Cardiac fibroblast (primary cell): ENCODE measurements at places on chromosomes 2 and 18.

DNA sequence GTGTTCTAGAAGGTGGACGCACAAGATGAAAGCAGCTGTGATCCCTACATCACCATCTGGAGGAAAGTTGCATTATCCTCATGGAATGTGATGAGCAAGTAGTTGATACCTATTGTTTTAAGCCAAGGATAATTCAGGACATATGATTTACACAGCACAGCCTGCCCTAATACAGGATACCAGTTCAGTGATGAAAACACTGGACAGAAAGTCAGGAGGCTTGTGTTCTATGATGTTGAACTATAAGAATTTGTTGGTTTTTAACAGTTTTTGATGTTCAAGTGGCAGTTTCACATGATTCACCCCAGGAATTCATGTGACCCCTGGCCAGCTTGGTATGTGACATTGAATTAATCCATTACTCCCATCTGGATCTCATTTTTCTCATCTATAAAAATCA lies 6.2 kb upstream of the CHST10 start:
- DNase-seq, result no peak

GRCh38 chr2:99708231-99708630 lies 218.4 kb upstream of the REV1 start:
- no peak for DNase-seq

DNA sequence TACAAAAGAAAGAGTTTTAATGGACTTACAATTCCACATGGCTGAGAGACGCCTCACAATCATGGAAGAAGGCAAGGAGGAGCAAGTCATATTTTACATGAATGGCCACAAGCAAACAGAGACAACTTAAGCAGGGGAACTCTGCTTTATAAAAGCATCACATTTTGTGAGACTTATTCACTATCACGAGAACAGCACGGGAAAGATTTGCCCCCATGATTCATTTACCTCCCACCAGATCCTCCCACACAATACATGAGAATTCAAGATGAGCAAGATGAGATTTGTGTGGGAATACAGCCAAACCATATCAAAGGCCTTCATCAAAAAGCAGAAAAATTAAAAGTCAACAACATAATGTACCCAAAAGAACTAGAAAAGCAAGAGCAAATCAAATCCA lies 111.0 kb upstream of the RPRM start:
- no peak for DNase-seq

DNA sequence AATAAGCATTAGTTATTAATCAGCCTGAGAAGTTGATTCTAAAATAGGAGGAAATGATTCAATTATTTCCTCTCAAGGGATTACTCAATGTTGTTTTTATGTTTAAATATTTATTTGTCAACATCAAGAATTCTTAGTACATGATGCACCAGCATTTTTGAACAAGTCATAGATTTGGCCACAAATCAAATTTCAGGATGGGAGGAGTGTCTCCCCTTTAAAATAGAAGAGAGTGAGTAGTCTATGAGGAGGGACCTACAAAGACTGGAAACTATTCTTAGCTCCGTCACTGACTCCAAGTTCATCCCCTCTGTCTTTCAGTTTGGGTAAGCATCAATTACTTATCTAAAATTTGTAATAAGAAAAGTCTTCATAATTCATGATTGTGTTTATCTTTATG lies 18.6 kb upstream of the IL18R1 start:
- peak; percentile 79 for DNase-seq

DNA sequence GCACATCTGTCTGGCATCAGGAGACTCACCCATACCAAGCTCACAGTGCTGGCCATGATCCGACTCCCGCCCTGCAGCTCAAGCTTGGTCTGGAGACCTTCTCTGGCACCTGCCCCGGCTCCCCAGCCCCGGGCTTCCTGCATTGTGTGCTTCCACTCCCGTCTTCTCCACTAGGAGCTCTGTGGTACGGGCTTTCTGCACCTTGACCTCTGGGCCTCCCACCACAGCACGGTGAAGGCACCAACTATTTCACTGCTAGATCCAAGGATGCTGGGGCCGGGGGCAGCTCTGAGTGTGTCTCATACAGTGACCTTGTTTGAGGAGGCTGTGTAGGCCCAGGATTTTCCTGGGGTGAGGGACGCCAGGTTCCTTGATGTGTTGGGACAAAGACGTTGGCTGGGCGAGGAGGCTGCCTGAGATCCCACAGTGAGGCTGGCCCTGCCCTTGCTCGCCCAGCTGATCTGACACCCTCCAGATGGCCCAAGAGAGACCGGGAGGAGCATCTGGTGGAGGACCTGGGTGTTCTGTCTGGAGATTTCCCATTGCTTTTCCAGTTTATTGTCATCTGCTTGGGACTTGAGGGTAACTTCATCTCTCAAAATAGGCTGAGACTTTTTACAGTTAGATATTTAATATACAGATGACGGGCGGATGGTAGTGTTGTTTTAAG lies 64.0 kb downstream of the HPCAL1 start:
- DNase-seq, result no peak

GRCh38 chr2:197236159-197236558 lies 74.4 kb downstream of the ANKRD44 start:
- DNase-seq, result no peak

DNA sequence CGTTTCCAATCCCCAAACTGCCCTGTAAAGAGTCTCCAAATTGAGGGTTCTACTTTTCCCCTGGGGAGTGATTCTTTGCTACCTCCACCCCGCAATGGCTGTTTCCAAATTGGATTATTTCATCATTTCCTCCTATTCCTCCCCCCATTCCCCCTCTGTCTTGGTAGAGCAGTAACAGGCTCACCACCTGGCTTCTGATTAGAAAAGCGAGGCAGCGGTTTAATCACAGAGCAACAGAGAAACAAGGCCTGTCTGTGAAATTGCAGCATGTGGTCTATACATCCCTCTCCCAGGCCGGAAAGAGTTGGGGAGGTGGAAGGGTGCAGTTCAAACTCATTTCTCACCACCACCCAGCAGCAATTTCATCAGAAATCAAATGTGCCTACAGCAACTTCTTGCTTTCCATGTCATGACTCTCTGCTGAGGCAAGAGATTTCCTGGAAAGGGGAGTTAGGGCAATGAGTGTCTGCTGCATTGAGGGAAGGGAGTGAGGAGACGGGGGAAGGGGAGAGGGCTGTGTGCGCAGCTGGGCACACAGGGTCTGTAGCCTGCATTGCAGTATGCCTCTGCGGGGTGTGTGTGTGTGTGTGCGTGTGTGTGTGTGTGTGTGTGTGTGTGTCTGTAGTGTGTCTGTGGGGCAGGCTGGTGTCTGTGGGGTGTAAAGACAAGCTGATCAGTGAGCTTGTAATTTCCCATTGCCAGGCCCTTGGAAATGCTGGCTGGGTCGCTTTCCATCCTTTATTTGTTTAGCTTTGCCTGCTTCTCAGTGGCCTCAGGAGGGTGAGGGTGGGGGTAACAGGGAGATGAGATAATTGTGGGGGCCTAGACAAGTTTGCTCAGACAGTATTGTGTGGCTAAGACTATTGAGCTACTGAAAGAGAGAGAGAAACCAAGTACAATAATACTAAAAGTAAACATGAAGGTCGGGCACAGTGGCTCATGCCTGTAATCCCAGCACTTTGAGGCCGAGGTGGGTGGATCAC lies 13.5 kb upstream of the IGFBP2 start:
- DNase-seq, result peak; percentile 18

DNA sequence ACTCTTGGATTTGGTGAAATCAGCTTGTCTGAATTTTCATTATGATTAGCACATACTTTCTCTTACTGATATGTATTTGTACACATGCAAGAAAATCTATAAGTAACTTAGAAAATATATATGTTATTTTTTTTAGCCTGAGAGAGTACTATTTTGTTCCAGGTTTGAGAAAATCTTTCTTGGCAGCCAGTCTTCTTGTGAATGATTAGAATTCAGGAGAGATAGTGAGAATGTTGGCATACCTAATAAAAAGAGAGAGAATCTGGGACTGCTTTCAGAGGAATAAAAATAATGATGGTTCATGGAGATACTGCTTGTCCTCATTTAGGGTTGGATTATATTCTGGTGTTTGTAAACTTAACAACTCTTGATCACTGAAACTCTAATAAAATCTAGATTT lies 44.4 kb upstream of the RIT2 start:
- DNase-seq, result peak; percentile 5

- DNase-seq, result no peak
These were observed 618 bp downstream of the POLR2D start for GRCh38 chr2:127857265-127857808.

- no peak for DNase-seq
These were observed 176.3 kb downstream of the SEPTIN10 start for GRCh38 chr2:109437325-109438090.

DNA sequence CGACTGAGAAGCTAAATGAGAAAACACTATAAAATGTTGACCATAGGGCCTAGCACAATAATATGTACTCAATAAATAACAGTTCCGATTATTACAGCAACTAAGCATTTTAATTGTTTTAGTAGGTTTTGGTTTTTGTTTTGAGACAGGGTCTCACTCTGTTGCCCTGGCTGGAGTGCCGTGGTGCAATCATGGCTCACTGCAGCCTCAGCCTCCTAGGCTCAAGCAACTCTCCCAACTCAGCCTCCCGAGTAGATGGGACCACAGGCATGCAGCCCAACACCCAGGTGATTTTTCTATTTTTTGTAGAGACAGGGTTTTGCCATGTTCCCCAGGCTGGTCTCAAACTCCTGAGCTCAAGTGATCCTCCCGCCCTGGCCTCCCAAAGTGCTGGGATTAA lies 54.1 kb downstream of the ESCO1 start:
- DNase-seq, result no peak

GRCh38 chr2:130755256-130756052 lies at the start of gene AMER3:
AMER3 (plus strand) TSS chr2:130755540; CDS start chr2:130762073, 6,533 bp downstream.
- no peak for DNase-seq

DNA sequence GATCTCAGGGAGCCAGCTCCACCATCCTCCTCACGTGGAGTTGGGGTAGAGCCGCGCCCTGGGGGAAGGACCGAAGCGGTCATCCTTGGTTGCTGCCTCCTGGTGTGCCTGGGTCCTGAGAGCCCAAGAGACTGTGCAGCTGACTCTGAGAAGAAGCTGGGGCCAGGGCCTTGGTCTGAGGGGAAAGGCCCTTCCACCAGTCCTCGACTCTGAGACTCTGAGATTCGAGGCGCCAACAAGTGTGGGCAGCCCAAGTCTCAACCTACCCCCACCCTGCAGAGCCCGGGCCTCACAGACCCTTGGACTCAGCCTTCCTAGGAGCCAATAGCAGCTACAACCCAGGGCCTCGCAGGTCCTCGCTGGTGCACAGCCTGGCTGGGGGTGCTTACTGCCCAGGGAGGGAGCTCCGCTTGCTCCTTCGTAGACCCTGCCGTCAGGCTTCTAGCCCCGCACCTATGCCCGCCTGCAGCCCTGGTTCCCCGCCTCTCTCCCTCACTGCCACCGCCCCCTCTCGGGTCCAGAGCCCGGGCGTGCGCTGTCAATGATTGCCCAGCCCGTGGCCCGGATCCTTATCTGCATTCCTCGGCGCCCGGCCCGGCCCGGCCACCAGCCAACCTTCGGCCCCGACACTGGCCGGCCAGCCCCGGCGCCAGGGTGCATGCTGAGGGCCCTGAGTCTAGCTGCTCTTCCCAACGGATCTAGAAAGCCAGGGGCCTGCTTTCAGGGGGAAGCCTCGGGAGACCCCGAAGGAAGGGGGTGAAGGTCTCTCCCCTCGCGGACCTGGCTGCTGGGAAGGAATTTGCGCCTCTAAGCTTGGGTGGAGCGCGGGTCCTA lies 2.0 kb downstream of the IHH start:
- peak; percentile 29 for DNase-seq

DNA sequence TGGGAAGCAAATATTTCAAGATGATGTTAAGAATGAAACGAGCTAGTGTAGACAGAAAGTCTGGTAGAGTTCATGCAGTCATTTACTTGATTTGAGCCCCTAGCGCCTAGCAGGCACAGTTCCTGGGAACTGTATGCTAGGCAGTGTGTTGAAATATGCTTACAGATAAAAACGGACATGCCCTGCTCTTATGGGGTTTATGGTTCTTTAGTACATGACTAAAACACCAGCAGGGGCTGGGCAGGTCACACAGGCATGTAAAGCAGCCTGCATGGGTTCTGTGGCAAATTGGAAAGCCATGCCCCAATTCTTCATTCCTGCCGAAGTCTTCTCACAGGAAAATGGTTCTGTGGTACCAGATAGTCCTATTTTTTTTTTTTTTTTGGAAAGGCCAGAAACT lies 27.3 kb upstream of the MGAT5 start:
- DNase-seq, result no peak

DNA sequence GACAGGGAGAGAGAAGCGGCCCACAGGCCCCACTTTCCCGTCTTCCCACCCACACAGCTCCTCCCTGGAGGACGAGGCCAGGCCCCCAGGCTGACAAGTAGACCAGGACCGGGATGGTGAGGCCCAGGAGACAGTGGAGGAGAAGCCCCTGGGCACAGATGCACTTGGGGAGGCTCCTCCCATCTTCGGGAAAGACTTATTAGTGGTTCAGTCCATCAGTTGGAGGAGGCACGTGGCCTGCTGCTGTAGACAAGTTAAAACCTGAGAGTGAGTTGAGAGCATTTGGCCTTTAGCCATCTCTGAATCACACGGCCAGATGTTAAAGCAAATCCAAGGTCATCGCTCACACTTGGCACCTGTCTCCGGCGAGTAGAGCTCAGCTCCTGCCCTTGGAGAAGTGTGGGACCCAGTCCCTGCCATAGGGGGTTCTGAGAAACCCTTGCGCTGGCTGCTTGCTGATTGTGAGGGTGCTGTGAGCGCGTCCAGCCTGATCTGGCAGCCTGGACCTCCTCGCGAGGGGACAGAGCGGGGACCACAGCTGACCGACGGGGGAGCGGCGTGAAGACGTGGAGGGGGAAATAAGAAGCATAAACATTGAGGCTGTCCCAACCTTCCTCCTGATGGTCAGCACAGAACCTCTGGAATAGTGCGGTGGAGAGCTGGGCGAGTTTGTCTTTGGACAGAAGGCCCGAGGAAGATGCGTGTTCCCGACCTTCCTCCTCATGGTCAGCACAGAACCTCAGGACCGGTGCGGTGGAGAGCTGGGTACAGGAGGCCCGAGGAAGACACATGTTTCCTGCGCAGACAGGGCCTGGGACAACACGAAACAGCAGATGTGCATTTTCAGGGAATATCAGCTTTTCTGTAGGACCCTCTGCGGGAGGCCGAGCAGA lies 24.7 kb upstream of the ALLC start:
- peak; percentile 47 for DNase-seq

DNA sequence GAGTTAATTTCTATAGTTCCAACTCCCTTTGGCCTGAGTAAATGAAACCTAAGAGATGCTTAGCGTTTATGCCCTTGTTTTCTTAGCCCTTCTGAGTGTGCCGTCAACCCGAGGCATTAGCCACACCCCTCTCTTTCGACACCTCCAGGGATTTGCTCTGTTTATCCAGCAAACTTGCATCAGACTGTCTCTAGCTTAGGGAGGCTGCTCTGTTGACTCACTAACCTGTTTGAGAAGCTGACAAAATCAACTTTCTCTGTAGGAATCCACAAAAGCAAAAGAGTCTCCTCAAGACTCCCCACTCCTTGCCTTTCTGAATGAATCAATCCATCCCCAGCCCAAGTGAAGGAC lies 317.6 kb downstream of the TNS1 start:
- peak; percentile 83 for DNase-seq

DNA sequence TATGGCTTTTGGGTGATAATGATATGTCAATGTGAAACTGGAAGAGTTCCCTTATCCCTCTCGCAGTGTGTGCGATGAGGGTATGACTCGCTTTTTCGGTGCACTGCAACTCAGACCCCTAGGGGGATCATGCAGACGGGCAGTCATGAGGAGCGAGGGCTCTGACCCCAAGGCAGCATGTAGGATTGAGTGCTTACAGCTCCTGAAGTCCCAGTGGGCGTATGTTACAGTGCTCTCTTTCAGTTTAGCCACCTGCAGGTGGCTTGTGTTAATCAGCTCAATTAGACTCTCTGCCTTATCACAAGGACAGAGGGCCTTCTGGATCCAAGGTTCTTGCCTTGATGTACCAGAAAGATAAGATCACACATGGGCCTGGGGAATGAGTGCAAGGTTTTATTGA lies 1269.9 kb upstream of the GYPC start:
- no peak for DNase-seq
